Ovary (tissue), 10 donors: ENCODE measurements at places on chromosomes 12 and 14. TPM values are rescaled to one million over a fixed set of nuclear protein-coding genes. Genes with fewer than 3 reads are reported as not detected.

The RAB2B gene
- total RNA-seq = 22.2 TPM

The SIX1 gene
- 0.57 TPM for total RNA-seq

The POTEM gene
- total RNA-seq = not detected

The HOXC9 gene
- total RNA-seq = 0.57 TPM

The C12orf50 gene
- not detected for total RNA-seq

The CBX5 gene
- total RNA-seq = 94.1 TPM

The CAND1 gene
- 148 TPM for total RNA-seq

DNA sequence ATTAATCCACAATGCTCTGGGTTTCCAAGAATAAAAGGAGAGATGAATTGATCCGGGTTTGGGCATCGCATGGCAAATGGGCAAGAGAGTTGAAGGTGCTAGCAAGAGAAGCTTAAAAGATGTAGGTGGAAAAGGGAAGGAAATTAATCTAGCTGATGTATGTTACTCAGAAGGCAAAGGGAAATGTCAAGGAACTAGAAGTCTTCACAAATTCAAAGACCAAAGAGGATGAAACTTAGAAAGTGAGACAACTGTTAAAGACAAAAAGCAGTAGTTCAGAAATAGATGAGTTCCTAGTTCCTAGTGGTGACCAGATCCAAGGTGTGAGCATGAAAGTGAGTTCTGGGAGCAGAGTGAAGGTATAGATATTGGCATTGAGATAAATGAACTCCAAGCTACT lies 228.3 kb downstream of the SEC23A start:
- H3K27me3 ChIP-seq = no peaks in the 10 kb centered on the region
- no peaks in the 10 kb centered on the region for H3K36me3 ChIP-seq

GRCh38 chr14:53542732-53543131 lies 389.6 kb upstream of the DDHD1 start:
- H3K4me3 ChIP-seq = no peak overlapping the region
- no peak overlapping the region for H3K27ac ChIP-seq
- peaks cover 4% of the 10 kb centered on the region for H3K4me1 ChIP-seq
- no peak for DNase-seq
- H3K36me3 ChIP-seq = no peaks in the 10 kb centered on the region

DNA sequence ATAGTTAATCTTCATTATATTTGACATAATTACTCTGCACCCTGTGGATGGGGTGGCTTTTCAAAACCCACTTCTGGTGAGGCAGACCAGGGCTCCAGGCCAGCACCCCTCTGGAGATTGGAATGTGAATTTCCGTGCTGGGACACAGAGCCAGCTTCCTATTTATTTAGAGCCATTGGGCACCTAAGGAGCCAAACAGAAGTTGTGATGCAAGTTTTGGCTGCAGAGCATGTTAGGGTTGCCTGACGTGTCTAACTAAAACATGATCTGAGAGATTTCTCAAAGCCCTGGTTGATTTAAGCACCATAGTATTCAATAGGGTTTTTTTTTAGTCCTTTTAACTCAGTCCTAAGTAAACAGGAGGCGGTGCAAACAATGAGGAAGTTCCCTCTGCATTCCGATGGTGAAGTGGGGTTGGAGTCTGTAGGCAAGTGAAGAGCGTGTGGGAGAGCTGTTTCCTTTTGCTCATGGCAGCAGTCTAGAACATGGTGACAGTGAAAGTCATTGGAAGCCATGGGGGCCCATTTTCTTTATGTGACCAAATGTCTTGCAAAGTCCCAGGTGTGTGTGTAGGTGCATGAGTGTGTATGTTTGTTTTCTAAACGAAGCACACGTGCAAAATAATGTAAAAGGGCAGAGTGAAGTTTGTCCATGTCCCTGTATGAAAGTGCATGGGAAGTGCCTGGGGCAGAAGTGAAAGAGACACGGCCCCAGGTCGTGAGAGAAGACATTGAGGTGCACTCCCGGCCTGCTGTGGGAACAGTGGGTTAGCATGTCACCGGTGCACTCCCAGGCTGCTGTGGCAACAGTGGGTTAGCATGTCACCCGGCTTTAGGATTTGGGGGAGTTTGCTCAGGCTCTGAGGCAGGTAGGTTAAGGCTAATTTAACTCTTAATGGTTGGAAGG lies 117.7 kb downstream of the PRKCH start:
- no peak overlapping the region for H3K27ac ChIP-seq
- H3K4me3 ChIP-seq = no peak overlapping the region
- DNase-seq = peak; percentile 20
- no peaks in the 10 kb centered on the region for H3K36me3 ChIP-seq

- no peaks in the 10 kb centered on the region for H3K36me3 ChIP-seq
- H3K27ac ChIP-seq = no peak overlapping the region
- no peaks in the 10 kb centered on the region for H3K4me1 ChIP-seq
- no peak overlapping the region for H3K4me3 ChIP-seq
Observed at GRCh38 chr14:82490397-82490796, 956.7 kb upstream of the SEL1L start.

GRCh38 chr12:76368230-76368629 lies 20.0 kb upstream of the BBS10 start:
- H3K27ac ChIP-seq = no peak overlapping the region
- DNase-seq = no peak
- H3K27me3 ChIP-seq = no peaks in the 10 kb centered on the region
- no peaks in the 10 kb centered on the region for H3K4me1 ChIP-seq
- H3K4me3 ChIP-seq = no peak overlapping the region

DNA sequence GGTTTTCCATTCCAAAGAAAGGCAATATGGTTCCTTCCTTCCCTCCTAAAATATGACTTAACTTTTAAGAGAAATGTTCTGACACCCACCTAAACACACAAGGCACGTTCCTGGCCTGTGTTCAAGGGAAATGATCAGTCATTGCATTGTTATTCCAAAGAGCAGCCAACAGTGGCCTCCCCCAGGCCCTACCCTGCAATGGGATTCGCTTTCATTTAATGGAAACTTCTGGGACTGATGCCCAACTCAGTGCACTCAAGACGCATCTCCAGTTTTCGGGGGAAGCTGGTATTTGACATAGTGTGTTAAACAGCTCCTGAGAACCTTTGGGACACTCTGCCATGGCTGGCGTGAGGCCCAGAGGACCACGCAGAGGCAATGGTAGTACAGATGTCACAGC lies 65.9 kb downstream of the DDX51 start:
- H3K27ac ChIP-seq = peak overlapping the region; percentile 66
- H3K4me3 ChIP-seq = no peak overlapping the region
- H3K4me1 ChIP-seq = peaks cover 3% of the 10 kb centered on the region
- DNase-seq = peak; percentile 44
- H3K36me3 ChIP-seq = peaks cover 3% of the 10 kb centered on the region

- no peaks in the 10 kb centered on the region for H3K36me3 ChIP-seq
- H3K27me3 ChIP-seq = no peaks in the 10 kb centered on the region
- no peak overlapping the region for H3K27ac ChIP-seq
- no peak overlapping the region for H3K4me3 ChIP-seq
Observed at GRCh38 chr12:96396914-96397313, 3.3 kb downstream of the CDK17 start.

DNA sequence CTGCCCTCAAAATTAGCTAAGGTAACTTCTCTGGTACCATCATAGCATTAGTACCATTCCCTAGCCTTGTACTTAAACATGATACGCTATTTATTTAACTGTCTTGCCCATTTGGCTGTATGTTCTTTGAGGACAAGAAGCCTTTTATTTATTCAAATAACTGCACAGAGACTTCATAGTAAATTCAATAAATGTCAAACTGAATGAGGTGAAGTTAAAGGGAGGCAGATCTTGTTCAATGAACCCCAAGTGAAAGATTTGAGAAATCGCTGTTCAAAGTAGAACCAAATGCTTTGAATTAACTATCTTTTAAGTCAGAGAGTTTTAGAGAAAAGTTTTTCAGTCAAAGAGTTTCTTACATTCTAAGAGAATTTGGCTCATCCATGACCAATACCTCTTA lies 203.6 kb downstream of the GXYLT1 start:
- H3K27me3 ChIP-seq = no peaks in the 10 kb centered on the region
- H3K27ac ChIP-seq = no peak overlapping the region
- DNase-seq = no peak
- H3K4me1 ChIP-seq = no peaks in the 10 kb centered on the region
- no peaks in the 10 kb centered on the region for H3K36me3 ChIP-seq

GRCh38 chr14:90810806-90811205 lies 5.4 kb downstream of the TTC7B start:
- peaks cover 21% of the 10 kb centered on the region for H3K4me1 ChIP-seq

DNA sequence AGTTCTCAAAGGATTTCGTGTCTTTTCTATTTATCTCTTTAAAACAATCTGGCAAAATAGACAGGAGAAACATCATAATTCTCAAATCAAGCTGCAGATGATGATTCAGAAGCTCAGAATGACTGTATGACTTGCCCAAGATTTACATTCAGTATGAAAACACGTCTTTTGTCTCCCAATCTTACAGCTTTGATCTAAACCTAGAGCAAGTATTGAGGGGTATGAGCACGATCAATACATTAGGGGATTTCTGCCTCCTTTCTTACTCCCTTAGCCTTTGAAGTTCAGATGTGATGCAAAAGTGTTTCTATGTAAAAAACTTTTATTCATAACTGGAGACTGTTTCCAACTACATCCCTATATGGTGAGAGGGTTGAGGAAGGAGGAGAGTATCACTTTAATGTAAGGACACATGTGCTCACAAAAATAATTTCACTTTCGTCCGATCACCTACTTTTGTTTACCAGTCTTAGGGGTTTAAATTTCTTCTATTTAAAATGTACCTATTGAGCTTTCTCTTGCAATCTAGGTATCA lies 454.8 kb downstream of the TMTC2 start:
- no peaks in the 10 kb centered on the region for H3K27me3 ChIP-seq
- no peak overlapping the region for H3K27ac ChIP-seq
- H3K36me3 ChIP-seq = no peaks in the 10 kb centered on the region
- DNase-seq = no peak

GRCh38 chr14:83826838-83827237 lies 1703.1 kb upstream of the FLRT2 start:
- DNase-seq = no peak
- H3K27ac ChIP-seq = no peak overlapping the region
- no peaks in the 10 kb centered on the region for H3K4me1 ChIP-seq
- H3K4me3 ChIP-seq = no peak overlapping the region
- no peaks in the 10 kb centered on the region for H3K27me3 ChIP-seq

DNA sequence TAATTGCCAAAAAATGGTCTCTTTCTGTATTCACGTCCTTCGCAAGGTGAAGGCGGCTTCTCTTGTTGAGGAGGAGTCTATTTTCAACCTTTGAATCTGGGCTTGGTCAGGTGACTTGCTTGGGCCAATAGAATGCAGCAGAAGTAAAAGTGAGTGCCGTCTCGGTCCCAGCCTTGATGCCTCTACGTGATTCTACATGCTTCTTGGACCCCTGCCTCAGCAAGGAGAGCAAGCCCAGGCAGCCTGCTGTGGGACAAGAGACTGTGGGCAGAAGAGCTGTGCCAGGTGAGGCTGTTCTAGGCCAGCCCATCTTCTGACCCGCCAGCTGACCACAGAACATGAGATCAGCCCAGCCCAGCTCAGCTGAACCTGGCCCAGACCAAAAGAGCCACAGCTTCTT lies 39.1 kb upstream of the CCDC63 start:
- DNase-seq = no peak
- H3K27me3 ChIP-seq = no peaks in the 10 kb centered on the region
- no peaks in the 10 kb centered on the region for H3K36me3 ChIP-seq
- H3K4me3 ChIP-seq = no peak overlapping the region

GRCh38 chr12:52082988-52083637 lies 3.6 kb downstream of the SMIM41 start:
- no peaks in the 10 kb centered on the region for H3K36me3 ChIP-seq
- peak; percentile 67 for DNase-seq
- peaks cover 19% of the 10 kb centered on the region for H3K4me1 ChIP-seq
- H3K27ac ChIP-seq = peak overlapping the region; percentile 88
- H3K27me3 ChIP-seq = no peaks in the 10 kb centered on the region
- H3K4me3 ChIP-seq = no peak overlapping the region

GRCh38 chr14:100899884-100900771 lies 3.4 kb downstream of the RTL1 start:
- peaks cover 4% of the 10 kb centered on the region for H3K4me1 ChIP-seq
- H3K27me3 ChIP-seq = no peaks in the 10 kb centered on the region
- DNase-seq = peak; percentile 30
- H3K27ac ChIP-seq = no peak overlapping the region

GRCh38 chr14:64405295-64405694 lies 17.1 kb downstream of the MTHFD1 start:
- H3K27ac ChIP-seq = no peak overlapping the region
- H3K36me3 ChIP-seq = no peaks in the 10 kb centered on the region
- no peak for DNase-seq
- H3K27me3 ChIP-seq = no peaks in the 10 kb centered on the region
- no peak overlapping the region for H3K4me3 ChIP-seq

GRCh38 chr14:101875041-101875726 lies 89.2 kb upstream of the DYNC1H1 start:
- peaks cover 6% of the 10 kb centered on the region for H3K4me1 ChIP-seq
- H3K27ac ChIP-seq = no peak overlapping the region
- no peaks in the 10 kb centered on the region for H3K27me3 ChIP-seq
- no peak overlapping the region for H3K4me3 ChIP-seq
- no peak for DNase-seq
- H3K36me3 ChIP-seq = no peaks in the 10 kb centered on the region

GRCh38 chr14:77124345-77125280 lies 17.0 kb downstream of the ZDHHC22 start:
- H3K4me3 ChIP-seq = peak overlapping the region; percentile 45
- H3K27ac ChIP-seq = no peak overlapping the region
- no peaks in the 10 kb centered on the region for H3K4me1 ChIP-seq
- H3K27me3 ChIP-seq = no peaks in the 10 kb centered on the region

DNA sequence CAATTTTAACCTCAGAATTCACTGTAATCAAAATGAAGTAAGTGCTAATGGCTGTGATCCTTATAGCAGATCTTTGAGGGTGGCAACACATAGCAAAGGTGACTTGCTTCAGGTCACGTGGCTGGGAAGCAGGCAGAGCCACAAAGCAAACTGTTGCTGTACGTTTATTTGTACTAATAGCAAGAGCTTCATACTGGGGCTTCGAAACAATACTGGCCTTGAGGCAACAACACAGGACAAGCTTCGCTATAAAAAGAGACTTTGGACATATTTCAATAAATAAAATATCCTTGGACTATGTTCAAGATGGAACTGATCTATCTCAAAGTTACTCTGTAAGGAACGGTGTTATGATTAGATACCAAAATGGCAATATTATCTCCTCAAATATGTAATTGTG lies 44.6 kb downstream of the MSRB3 start:
- no peak overlapping the region for H3K27ac ChIP-seq
- H3K4me1 ChIP-seq = peaks cover 1% of the 10 kb centered on the region
- no peak overlapping the region for H3K4me3 ChIP-seq
- DNase-seq = no peak
- no peaks in the 10 kb centered on the region for H3K36me3 ChIP-seq
- no peaks in the 10 kb centered on the region for H3K27me3 ChIP-seq
